ENCODE measurements at places on chromosomes 7 and 10. TPM values are rescaled to one million over a fixed set of nuclear protein-coding genes. Genes with fewer than 3 reads are reported as not detected.

Gene NKX2-3
- polyA plus RNA-seq, result not detected

Gene LRRC4
- polyA plus RNA-seq, result 0.98 TPM

Gene GPR26
- polyA plus RNA-seq, result not detected

Gene SPAM1
- polyA plus RNA-seq, result not detected

Gene FAM171A1
- polyA plus RNA-seq, result 19.7 TPM

Gene ATOH7
- 0.06 TPM for polyA plus RNA-seq

Gene C10orf62
- not detected for polyA plus RNA-seq

Gene LIPN
- polyA plus RNA-seq, result 0.06 TPM

Gene SNCG
- 197 TPM for polyA plus RNA-seq

Gene H2BK1
- not detected for polyA plus RNA-seq

Gene ZNF775
- 11.6 TPM for polyA plus RNA-seq

Gene GRID2IP
- 0.13 TPM for polyA plus RNA-seq

Gene THSD7A
- polyA plus RNA-seq, result 4.5 TPM

Gene RAPGEF5
- 12.6 TPM for polyA plus RNA-seq

Gene GPR15LG
- 18.6 TPM for polyA plus RNA-seq

Gene PTCD1
- polyA plus RNA-seq, result 5.8 TPM

Gene TUBB8
- 0.48 TPM for polyA plus RNA-seq

Gene ZDHHC16
- polyA plus RNA-seq, result 25.0 TPM

Gene UCN3
- not detected for polyA plus RNA-seq

Gene CABCOCO1
- 0.61 TPM for polyA plus RNA-seq

Gene HOXA10
- 44.9 TPM for polyA plus RNA-seq

Gene CNNM1
- 2.3 TPM for polyA plus RNA-seq

Gene ASB10
- not detected for polyA plus RNA-seq

Gene AGR3
- 6.8 TPM for polyA plus RNA-seq

Gene HGF
- polyA plus RNA-seq, result 12.3 TPM

Gene VSTM4
- 18.7 TPM for polyA plus RNA-seq

Gene FGFBP3
- 1.6 TPM for polyA plus RNA-seq

Gene SUN3
- polyA plus RNA-seq, result not detected

Gene COL1A2
- 1,063 TPM for polyA plus RNA-seq

Gene GRM3
- not detected for polyA plus RNA-seq

Gene NPY
- polyA plus RNA-seq, result 36.9 TPM

Gene MYL10
- 0.38 TPM for polyA plus RNA-seq

Gene GNG11
- 31.9 TPM for polyA plus RNA-seq

Gene PNLIPRP2
- polyA plus RNA-seq, result 0.06 TPM

Gene PRSS37
- polyA plus RNA-seq, result not detected

Data from urinary bladder (tissue), 4 donors.